ENCODE measurements at places on chromosomes 5 and 9. TPM values are rescaled to one million over a fixed set of nuclear protein-coding genes. Genes with fewer than 3 reads are reported as not detected.

GRCh38 chr9:136823136-136824046 is 15.6 kb downstream of the RABL6 start:
- H3K4me3 ChIP-seq, result no peak overlapping the region
- DNase-seq, result no peak
- H3K36me3 ChIP-seq, result peaks cover 52% of the 10 kb centered on the region
- H3K27me3 ChIP-seq, result no peaks in the 10 kb centered on the region
- H3K27ac ChIP-seq, result no peak overlapping the region

DNA sequence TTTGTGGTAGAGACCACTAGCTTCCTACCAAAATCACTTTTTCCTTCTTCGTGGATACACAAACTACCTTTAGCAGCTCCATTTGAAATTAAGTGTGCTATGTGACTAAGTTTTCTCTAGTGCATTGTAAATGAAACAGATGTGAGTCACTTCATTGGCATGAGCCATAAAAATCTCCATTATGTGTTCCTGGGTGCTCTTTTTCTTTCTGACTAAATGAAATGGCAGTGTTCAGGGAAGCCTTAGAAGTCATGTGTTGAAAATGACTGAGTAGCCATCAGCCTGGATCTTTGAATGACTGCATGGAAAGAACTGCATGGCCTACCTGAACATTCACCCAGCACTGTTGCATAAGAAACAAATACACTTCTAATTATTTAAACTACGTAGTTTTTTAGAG is 107.9 kb downstream of the NDUFAF2 start:
- no peak for DNase-seq
- H3K27me3 ChIP-seq, result no peaks in the 10 kb centered on the region
- H3K4me3 ChIP-seq, result no peak overlapping the region
- no peaks in the 10 kb centered on the region for H3K36me3 ChIP-seq
- no peak overlapping the region for H3K27ac ChIP-seq
- H3K4me1 ChIP-seq, result peaks cover 9% of the 10 kb centered on the region

DNA sequence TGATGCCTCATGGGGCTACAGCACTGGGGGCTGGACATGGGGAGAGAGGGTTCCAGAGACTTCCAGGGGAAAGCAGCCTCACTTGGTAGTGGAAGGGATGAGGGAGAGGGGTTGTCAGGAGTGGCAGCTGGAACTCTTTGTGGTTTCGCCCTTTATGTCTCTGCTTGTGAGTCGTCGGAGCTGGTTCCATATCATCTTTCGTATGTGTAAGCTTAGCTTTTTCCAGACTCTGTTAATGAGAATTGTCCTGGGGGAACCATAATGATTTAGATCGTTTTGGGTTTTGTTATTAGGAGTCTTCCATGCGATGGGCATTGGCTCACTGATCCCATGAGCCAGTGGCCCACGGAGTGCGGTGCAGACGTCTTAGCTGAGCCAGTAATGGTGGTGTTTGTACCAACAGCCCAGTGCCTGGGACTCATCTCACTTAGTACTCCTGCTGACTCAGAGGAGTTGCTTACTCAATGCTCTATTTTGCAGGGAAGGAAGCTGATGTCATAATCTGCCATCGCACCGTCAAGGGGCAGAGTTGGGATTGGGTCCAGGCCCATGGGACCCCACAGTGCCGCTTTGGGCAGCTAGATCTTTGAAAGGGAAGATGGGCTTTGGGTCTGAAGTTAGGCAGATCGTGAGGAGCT is 48.5 kb downstream of the NEK6 start:
- no peak overlapping the region for H3K4me3 ChIP-seq
- H3K4me1 ChIP-seq, result no peaks in the 10 kb centered on the region
- H3K27me3 ChIP-seq, result no peaks in the 10 kb centered on the region
- no peak for DNase-seq

- no peak overlapping the region for H3K4me3 ChIP-seq
- no peak for DNase-seq
- H3K4me1 ChIP-seq, result no peaks in the 10 kb centered on the region
- no peaks in the 10 kb centered on the region for H3K36me3 ChIP-seq
Measured at GRCh38 chr9:96209407-96210271, 92.3 kb downstream of the HSD17B3 start.

GRCh38 chr9:1473956-1474634 is 423.9 kb downstream of the DMRT2 start:
- no peaks in the 10 kb centered on the region for H3K36me3 ChIP-seq
- no peaks in the 10 kb centered on the region for H3K4me1 ChIP-seq
- no peak for DNase-seq
- no peak overlapping the region for H3K4me3 ChIP-seq
- no peak overlapping the region for H3K27ac ChIP-seq

DNA sequence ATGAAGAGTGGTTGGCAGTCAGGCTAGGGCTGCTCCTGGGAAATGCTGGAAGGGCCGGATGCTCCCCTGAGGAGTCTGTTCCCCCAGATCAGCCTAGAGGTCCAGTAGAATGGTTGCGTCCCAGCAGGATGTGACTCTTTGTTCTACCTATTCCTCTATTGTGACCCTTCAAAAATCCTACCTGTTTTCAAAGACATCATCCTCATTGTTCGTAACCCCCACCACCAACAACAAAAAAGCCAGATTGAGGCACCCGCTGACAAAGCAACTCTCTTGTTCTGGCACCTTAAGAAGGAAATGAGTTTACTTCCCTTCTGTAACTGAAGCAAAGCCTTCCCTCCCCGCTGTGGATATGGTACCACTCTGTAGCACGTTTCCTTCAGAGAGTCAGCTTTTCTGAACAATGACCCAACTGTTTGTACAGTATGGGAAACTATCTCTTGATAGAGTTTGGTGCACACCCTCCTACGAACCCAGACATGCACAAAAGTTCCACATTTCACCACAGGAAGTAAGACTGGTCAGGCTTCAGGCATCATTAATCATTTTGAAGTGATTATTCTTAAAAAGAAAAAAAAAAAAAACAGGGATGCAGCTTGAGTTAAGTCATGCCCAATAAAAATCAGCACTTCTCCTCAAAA is 207.2 kb downstream of the ENC1 start:
- peak; percentile 53 for DNase-seq
- no peaks in the 10 kb centered on the region for H3K27me3 ChIP-seq
- H3K4me1 ChIP-seq, result peaks cover 3% of the 10 kb centered on the region
- H3K4me3 ChIP-seq, result no peak overlapping the region

DNA sequence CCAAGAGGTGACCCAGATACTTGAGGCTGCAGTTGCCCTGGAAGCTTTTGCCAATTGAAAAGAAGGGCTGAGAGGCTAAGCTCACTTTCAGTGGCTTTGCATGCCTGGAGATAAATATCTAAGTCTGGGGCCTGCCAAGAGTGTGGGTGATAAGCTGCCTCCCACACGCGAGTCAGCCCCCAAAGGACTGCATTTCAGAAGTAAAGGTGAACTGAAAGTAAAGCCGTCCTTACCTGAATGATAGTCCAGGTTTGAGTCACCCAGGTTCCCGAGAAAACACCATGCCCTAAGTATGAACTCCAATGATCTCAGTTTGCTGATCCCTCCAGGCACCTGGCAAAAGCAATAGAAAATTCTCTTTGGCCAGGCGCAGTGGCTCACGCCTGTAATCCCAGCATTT is 22.5 kb upstream of the N4BP3 start:
- no peak overlapping the region for H3K4me3 ChIP-seq
- no peak overlapping the region for H3K27ac ChIP-seq
- no peak for DNase-seq

DNA sequence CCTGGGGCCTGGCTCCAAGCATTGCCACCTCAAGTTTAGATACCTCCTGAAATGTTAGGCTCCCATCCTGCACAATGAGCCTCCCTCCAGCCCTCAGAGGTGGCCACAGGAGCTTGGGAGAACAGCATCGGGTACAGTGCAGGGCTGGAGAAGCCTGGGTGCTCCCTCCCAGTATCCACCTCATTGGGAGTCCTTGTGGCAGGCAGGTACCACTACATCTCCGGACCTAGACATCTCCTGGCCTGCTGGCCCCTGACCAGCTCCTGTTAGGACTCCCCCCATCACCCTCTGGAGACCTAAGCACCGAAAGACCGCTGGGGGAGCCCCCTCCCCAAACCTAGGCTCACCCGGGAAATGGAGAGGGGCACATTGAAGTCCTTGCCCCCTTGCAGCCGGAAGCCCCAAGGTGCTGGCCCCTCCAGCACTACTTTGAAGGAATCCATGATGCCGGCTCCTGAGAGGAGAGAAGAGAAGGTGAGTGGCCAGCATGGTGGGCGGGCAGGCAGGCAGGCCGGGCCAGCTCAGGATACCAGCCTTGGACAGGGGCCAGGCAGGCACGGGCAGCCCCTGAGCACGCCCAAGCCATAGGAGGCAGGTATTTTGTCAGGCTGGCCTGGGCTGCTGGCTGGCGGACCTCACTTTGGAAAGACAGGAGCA is 1.2 kb downstream of the PDLIM7 start:
- peak overlapping the region; percentile 84 for H3K4me3 ChIP-seq
- H3K36me3 ChIP-seq, result peaks cover 14% of the 10 kb centered on the region
- peaks cover 47% of the 10 kb centered on the region for H3K4me1 ChIP-seq
- peak overlapping the region; percentile 94 for H3K27ac ChIP-seq
- H3K27me3 ChIP-seq, result no peaks in the 10 kb centered on the region
- peak; percentile 68 for DNase-seq

DNA sequence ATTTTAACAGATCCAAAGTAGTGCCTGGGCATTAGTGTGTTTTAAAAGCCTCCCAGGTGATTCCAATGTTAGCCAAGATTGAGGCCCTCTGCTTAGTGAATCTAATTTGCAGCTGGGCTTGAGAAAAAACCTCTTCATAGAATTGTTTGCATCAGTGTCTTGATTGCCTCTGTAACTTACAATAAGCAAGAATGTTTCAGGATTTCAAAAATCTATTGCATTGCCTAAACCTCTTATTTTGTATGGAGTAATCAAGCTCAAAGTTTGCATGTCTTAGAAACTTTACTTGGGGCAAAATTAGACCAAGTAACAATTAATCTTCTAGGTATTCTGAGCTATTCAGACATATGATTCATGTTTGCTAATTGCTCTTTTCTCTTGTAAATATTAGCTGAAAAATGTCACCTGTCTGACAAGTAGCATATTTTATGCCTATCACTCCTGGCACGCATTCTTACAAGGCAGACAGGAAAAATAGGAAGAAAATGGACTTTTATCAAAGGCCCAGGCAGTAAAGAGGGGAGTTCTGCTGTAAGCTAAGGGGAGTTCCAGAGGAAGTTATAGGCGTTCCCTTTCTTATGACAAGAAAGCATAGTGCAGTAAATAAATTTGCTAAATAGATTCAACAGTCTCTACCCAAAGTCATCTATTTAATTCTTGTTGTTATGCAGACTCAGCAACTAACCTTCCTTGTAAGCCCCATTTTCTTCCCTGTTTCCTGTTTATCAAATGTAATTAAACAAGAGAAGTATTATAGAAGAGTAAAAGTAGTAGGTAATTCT is 21.0 kb downstream of the PDCD1LG2 start:
- no peak overlapping the region for H3K4me3 ChIP-seq
- H3K36me3 ChIP-seq, result no peaks in the 10 kb centered on the region
- H3K27ac ChIP-seq, result no peak overlapping the region
- no peaks in the 10 kb centered on the region for H3K27me3 ChIP-seq

- no peak overlapping the region for H3K27ac ChIP-seq
- H3K4me1 ChIP-seq, result peaks cover 4% of the 10 kb centered on the region
- H3K36me3 ChIP-seq, result no peaks in the 10 kb centered on the region
- no peak overlapping the region for H3K4me3 ChIP-seq
Measured at GRCh38 chr9:92986176-92987119, 39.1 kb downstream of the FGD3 start.

DNA sequence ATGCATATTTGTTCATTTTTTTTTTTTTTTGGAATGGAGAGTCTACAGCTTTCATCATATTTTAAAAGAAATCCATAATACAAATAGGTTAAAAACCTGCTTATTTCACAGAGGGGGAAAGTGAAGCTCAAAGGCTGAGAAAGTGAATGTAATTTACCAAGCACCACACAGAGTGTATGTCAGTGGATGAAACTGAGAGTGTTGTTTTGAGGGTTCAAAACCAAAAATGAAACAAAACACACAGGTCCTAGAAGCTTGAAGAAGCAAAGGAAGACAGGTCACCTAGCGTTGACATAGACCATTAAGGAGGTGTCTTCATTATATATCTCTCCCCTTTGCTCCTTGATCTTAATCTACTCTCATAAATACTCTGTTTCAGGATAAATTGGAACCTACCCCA is 7.5 kb downstream of the NMUR2 start:
- no peak for DNase-seq
- H3K27me3 ChIP-seq, result no peaks in the 10 kb centered on the region
- no peaks in the 10 kb centered on the region for H3K36me3 ChIP-seq
- no peak overlapping the region for H3K4me3 ChIP-seq

GRCh38 chr9:84189904-84190303 is 150.7 kb downstream of the SLC28A3 start:
- no peak overlapping the region for H3K4me3 ChIP-seq
- no peaks in the 10 kb centered on the region for H3K4me1 ChIP-seq
- H3K27ac ChIP-seq, result no peak overlapping the region
- peak; percentile 39 for DNase-seq

DNA sequence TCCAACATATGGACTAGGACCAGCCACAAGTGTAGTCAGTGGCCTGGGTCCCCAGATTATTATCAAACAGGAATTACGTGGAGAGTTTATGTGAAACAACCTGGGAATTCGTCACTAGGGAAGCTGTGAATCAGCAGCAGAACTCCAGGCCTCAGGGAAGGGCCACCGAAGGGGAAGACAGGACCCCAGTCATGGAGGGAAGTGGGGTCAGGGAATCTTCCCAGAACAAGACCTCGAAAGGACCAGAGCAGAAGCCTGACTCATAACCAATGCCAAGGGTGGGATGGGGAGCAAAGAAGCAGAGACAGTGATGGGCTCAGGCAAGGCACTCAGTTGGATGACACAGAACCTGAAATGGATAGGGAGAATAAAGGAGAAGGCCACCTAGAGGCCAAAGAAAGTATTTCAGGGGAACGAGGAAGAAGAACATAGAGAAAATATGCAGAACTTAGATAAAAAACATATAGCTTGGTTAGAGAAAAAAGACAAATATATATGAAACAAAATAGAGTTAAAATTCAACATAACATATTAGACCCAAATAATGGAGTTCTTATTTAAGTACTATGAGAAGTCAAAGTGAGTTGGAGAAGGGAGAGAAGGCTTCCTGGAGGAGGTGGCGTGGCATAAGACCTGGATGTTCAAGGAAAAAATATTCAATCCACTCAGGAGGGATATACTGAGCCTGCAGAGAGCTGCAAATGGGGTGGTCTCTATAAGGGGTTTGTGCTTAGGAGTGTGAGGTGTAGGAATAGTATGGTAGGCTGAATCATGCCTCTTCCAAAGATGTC is 66.7 kb upstream of the CAST start:
- H3K36me3 ChIP-seq, result no peaks in the 10 kb centered on the region
- no peaks in the 10 kb centered on the region for H3K4me1 ChIP-seq
- no peaks in the 10 kb centered on the region for H3K27me3 ChIP-seq

The MAT2B gene
- 32.6 TPM for total RNA-seq

The PRELID1 gene
- total RNA-seq, result 127 TPM

The PCDHB2 gene
- total RNA-seq, result not detected

The SHB gene
- 3.5 TPM for total RNA-seq

The HRH2 gene
- 0.58 TPM for total RNA-seq

The GKAP1 gene
- 11.6 TPM for total RNA-seq

The BAG1 gene
- total RNA-seq, result 461 TPM

The GPX8 gene
- total RNA-seq, result 2.0 TPM

The NMUR2 gene
- not detected for total RNA-seq

The KIF4B gene
- 0.18 TPM for total RNA-seq

Data from stomach (tissue), 19 donors.